ENCODE measurements at places on chromosomes 6 and 20.

- no peak for DNase-seq
Measured at GRCh38 chr20:1588533-1589460, 31.0 kb downstream of the SIRPB1 start.

DNA sequence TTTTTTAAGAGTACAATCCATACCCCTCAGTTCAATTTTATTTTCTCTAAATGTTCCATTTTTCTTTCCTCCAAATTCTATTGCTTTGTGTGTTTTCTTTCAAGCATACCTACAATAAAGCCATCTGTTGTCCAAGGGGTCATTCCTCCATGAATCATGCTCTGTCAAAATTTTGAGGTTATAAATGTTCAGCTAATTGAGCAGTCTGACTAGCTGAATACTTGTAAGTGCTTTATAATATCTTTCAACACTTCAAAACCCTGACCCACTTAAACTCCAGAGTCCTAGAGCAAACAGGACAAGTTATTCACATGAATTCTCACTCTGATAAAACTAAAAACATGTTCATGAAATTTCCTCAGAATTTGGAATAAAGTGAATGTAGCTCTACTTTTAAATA lies 33.4 kb upstream of the EYA4 start:
- DNase-seq, result no peak

DNA sequence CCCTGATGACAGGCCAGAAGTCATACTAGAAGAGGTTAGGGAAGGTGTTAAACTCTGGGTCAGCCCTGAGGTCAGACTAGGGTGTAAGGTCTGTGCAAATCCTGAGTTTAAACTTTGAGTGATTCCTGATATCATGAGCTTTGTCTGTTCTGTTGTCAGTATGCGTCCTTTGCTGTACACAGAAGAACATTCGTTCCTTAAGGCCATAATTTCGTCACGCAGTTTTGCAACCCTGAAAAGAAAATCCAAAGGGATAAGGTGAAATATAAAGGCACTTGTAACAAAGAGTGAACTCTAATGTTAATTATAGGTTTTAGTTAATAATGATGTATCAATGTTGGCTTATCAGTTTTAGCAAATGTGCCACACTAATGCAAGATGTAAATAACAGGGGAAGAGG lies 2.3 kb downstream of the DST start:
- no peak for DNase-seq

GRCh38 chr20:59125332-59125731 lies 38.3 kb upstream of the ZNF831 start:
- no peak for DNase-seq

DNA sequence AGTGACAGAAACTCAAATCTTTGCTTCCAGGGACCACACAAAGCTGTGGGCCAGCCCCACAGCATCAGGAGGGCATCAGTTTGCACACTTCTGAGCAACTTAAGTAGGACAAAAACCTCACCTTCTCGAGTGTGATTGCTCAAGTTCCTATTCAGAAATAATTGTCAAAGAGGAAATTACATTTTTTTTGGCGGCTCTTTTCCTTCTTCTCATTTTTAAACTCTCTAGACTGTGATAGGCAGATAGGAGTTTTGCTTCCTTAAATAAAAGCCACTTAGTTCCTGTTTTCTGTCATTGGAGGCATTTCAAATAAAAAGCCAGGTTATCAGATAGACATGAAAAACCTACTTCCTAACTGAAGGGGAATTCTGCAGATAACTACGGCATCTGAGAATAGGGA lies 11.2 kb upstream of the TAGAP start:
- no peak for DNase-seq

- DNase-seq, result no peak
Measured at GRCh38 chr6:90703336-90703735, 116.5 kb upstream of the MAP3K7 start.

DNA sequence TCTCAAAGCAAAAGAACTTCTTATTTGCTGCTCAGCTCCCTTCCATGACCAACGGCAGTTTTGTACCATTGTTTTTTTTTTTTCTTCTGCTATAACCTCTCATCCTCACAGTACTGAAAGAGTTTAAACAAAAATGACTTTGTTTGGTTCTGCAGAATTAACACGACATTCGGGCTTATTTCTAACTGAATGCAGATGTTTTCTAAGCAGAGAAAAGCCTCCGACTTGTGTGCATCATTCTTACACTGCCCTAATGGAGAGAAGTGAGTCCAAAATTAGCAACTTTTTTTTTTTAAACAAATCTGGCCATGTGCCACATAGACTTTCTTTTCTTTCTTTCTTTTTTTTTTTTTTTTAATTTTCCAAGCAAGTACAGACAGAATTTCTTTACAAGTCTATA lies 382.7 kb downstream of the HDGFL1 start:
- DNase-seq, result no peak

DNA sequence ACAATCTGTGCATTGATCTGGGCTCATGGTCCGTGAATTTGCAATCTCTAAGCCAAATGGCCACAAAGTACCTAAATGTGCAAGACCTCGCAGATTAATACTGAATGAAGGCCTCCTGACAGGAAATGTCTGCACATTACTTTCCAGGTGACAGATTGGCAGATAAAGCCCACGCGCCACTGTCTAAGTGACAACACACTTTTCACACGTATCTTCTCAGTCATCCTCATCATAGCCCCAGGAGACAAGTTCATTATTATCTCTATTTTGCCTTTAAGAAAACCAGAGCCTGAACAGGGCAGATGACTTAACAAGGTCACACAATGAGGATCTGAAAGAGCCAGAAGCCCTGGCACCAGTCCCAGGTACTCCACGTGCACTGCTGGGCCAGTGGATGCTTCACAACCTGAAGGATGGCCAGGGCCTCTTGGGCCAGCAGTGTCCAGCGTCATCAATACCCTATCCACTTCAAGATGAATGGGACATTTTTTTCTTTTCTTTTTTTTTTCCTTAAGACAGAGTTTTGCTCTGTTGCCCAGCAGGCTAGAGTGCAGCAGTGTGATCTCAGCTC lies 266.3 kb downstream of the PTPRT start:
- DNase-seq, result no peak

GRCh38 chr6:3773678-3774298 lies 22.3 kb upstream of the PXDC1 start:
- no peak for DNase-seq

GRCh38 chr6:28586324-28586723 lies 60.6 kb downstream of the GPX5 start:
- no peak for DNase-seq

- DNase-seq, result no peak
Measured at GRCh38 chr20:21356386-21356785, 40.9 kb downstream of the NKX2-4 start.

DNA sequence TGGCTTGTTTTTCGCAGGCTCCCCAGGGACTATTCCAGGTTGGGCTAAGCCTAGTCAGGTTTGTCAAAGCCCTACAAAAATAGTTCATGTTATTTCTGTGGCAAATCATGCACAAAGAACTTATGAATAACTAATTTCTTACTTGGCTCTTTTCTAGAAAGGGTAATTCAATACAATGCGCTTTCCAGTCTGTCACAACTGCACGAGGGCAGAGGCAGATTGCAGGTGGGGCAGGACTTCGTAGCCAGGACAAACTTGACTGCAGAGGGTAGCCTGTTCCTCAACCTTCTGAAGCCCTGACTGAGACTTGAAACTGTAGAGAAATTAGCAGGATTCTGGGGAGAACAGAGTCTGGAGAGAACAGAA lies 253.5 kb downstream of the QKI start:
- no peak for DNase-seq

DNA sequence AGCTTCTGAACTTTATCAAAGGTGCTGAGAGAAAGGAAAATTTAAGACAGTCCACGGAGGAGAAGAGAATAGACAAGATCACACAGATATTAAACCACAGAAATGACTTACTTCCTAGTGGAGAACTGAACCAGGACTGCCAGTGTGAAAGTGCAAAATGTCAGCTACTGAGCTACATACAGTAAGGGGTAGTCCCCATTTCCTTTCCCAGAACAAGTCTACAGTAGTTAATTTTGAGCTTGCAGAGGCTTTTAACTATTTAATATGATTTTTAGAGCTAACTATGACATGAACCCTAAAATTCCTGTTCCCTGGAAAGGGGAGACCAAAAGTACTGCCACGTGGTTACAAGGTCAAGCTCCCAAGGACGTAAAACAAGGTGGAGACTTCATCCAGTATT lies 45.1 kb downstream of the CEP85L start:
- no peak for DNase-seq

DNA sequence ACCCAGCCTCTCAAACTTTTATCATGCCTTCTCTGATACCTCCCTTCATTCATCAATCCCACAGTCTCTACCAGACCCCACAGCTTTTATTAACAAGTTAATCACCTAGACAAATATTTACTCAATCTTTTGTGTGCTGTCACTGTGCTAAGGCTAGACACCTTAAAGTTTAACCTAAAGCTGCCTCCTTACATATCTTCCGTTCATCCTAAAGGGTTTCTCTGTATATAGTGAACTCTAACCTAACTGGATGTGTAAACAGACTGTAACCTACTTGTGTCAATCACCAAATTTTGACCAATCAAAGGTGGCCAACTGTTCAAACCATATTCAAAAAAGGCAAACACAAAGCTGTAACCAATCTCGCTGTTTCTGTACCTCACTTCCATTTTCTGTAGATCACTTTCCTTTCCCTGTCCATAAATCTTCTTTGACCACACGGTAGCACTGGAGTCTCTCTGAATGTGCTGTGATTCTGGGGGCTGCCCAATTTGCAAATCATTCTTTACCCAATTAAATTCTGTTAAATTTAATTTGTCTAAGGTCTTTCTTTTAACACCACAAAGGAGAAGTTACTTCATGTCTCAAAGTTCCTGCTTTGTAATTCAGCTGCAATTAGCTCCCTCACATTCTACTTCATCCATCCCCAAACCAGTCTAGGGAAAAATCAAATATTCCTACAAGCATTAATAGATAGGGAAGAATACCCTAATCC lies 72.5 kb downstream of the ARHGAP18 start:
- DNase-seq, result no peak

DNA sequence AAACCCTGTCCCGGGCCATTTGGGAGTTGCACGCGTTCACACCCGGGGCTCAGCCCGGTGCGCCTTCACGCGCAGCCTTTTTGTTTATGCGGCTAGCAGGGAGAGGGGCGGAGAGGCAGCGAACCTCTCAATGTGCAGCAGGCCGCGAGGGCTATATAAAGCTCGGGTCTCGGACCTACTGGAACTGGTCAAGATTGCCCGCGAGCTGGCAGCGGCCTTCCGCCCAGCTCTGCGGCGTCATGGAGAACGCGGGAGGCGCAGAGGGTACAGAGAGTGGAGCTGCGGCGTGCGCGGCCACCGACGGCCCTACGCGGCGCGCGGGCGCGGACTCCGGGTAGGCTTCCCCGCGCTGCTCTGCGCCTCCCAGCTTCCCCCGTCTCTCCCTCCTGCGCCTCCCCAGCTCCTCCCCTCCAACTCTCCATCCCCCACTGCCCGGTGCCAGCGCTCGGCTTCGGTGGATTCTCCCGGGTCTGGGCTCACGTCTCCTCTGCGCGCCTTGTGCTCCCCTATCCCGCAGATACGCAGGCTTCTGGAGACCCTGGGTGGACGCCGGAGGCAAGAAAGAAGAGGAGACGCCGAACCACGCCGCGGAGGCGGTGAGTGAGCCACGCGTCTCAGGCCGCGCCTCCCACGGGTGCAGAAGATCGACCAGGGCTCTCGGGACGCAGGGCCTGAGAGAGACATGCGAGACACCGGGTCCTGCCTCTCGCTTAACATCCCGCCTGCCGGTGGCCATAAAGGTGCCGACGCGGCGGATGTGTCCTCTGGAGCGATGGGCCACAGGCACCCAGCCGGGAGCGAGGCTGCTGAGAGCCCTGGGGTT lies at the start of gene RIPPLY2:
RIPPLY2 (plus strand) TSS at position 183 of the 823 bp plus-strand sequence; CDS start at position 240, 57 bp downstream.
- DNase-seq, result peak; percentile 1

DNA sequence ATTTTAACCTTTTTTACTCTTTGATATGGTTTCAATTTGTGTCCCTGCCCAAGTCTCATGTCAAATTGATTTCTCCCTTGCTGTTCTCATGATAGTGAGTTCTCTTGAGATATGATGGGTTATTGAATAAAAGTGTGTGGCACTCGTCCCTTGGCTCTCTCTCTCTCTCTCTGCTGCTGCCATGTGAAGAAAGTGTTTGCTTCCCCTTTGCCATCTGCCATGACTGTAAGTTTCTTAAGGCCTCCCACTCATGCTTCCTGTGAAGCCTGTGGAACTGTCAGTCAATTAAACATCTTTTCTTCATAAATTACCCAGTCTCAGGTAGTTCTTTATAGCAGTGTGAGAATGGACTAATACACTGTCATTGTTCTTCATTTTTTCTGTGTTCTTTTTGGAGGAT lies 48.5 kb downstream of the LIN28B start:
- DNase-seq, result no peak

DNA sequence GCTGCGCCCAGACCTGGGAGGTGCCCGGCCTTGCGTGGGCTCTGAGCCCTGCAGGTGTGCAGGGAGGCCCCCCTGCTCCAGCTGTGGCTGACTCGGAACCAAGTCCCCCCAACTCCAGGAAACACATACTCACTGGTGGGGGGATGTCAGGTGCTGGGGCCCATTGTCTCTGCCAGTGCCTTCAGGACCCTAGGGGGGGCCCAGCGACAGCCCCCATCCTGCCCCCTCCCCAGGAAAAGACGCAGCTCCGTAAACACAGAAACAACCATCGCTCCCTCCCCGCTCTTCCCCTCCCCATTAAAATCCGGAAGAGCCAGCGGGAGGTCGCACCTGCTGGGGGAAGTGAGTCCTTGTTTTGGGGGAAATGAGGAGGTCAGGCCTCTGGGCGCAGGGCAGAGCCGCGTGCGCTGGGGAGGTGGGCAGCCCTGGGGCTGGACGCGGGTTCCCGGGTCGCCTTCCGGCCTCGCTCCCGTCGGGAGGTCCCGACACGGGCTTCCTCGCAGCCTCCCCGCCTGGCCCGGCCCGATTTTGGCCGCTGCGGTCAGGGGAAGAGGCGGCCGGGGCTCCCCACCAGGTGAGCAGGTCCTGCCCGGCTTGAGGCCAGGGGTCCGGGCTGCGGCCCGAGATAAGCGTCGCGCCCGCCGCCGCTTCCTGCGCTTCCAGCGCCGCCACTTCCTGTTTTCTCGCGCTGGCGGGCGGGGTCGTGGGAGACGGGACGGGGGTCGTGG lies 6.2 kb downstream of the C20orf204 start:
- DNase-seq, result no peak

- no peak for DNase-seq
Measured at GRCh38 chr20:51428401-51429143, 113.9 kb downstream of the NFATC2 start.

- no peak for DNase-seq
Measured at GRCh38 chr6:127923135-127923534, 22.3 kb upstream of the THEMIS start.

GRCh38 chr6:56775498-56776166 lies 132.9 kb upstream of the DST start:
- no peak for DNase-seq

GRCh38 chr6:11042750-11043377 lies 1.2 kb downstream of the ELOVL2 start:
- DNase-seq, result no peak

DNA sequence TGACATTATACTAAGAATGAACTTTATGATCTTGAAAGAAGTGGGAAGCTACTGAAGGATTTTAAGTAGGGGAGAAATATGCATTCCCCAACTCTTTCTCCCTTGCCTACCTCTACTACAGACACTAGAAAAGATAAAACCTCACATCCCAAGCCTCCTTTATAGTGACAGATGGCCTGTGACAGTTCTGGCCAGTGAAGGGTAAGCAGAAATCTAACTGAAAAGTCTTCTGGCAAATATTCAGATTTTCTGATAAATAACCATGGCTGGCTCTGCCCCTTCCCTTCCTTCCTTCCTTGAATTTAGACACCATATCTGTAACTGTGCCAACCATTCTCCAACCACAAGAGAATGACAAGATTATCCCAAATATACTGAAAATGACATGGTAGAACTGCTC lies 10.2 kb upstream of the BEND6 start:
- no peak for DNase-seq

- DNase-seq, result no peak
Measured at GRCh38 chr20:8389381-8390036, 257.4 kb downstream of the PLCB1 start.

- no peak for DNase-seq
Measured at GRCh38 chr6:158799051-158799792, 19.9 kb downstream of the EZR start.
